ENCODE measurements at places on chromosomes 3 and 15. TPM values are rescaled to one million over a fixed set of nuclear protein-coding genes. Genes with fewer than 3 reads are reported as not detected.

DNA sequence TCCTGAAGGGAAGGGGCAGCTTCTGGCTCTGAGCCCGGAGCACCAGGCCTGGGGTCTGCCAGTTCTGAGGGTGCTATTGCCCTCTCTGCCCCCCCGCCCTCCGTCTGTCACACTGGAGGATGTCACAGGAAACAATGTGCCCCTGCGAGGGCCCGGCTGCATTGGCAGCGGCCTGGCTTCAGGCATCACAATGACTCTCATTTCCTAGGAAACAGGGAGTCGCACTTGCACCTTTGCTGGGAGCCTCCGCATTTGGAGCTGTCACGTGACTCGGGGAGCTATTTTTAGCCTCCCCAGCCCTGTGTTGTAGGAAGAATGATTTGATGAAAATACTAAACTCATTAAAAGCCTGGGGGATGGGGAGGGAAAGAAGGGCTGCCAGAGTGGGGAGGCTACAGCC is 518.9 kb downstream of the SHQ1 start:
- DNase-seq, result no peak

The COLQ gene
- 5.7 TPM for total RNA-seq

- no peak for DNase-seq
These were observed 349.8 kb upstream of the TPRG1 start for GRCh38 chr3:188822004-188822403.

The ADGRG7 gene
- total RNA-seq, result not detected

The RHOV gene
- total RNA-seq, result not detected

The ANKRD63 gene
- 0.27 TPM for total RNA-seq

The GOLGA6B gene
- total RNA-seq, result 0.49 TPM

GRCh38 chr3:133874761-133875438 is 20.8 kb downstream of the RAB6B start:
- DNase-seq, result no peak

DNA sequence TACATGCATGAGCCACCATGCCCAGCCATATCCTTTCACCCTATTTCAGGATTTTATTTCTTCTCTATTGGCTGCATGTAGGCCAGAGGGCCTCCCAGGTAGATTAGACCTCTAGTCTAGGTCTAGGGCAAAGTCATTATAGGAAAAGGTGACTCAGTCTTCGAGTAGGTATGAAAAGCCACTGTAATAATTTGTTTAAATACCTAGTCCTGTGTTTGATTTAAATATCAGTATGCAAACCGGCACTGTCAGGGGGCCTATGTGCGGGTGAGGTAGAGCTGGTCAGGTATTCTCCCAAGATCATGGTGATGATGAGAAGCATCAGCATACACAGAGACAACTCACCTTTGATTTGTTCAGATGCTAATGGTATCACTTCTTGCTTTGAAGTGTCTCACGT is 101.4 kb upstream of the UMPS start:
- DNase-seq, result no peak

The TMCO5A gene
- total RNA-seq, result not detected

The SHC4 gene
- total RNA-seq, result not detected

The SLC51A gene
- not detected for total RNA-seq

DNA sequence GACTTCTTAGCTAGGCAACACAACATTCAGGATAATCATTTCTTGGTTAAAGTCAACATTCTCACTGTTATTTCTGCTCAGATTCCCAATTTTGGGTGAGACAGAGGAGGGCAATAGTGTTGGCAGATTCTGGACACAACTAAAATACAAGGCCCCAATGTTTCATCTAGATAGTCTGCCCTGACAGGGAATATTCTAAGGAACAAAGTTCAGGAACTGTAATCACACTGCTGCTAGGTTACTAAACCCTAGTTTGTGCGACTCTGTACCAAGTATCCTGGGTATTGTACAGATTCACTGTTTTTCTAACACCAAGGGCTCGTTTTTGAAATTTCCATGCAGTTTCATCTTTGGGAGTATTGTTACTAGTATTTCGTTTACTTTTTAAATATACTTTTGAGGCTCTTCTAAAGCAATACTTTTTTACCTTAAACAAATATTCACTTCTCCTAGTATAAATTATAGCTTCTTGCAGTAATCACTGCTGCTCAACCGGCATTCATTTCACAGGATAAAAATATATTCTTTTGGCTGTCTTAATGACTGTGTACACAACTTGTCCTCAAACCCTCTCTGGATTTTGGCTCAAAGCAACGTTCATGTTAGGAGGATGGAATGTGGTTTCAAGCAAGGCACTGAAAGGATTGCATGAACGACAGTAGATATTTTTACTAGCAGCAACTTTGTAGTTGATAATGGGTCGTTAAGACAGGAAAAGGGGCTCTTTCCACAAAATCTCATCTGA is 167.4 kb downstream of the ADAMTS17 start:
- no peak for DNase-seq

GRCh38 chr15:69474291-69474690 is 21.7 kb downstream of the RPLP1 start:
- no peak for DNase-seq

- no peak for DNase-seq
These were observed 32.9 kb upstream of the CYP11A1 start for GRCh38 chr15:74400313-74400860.

DNA sequence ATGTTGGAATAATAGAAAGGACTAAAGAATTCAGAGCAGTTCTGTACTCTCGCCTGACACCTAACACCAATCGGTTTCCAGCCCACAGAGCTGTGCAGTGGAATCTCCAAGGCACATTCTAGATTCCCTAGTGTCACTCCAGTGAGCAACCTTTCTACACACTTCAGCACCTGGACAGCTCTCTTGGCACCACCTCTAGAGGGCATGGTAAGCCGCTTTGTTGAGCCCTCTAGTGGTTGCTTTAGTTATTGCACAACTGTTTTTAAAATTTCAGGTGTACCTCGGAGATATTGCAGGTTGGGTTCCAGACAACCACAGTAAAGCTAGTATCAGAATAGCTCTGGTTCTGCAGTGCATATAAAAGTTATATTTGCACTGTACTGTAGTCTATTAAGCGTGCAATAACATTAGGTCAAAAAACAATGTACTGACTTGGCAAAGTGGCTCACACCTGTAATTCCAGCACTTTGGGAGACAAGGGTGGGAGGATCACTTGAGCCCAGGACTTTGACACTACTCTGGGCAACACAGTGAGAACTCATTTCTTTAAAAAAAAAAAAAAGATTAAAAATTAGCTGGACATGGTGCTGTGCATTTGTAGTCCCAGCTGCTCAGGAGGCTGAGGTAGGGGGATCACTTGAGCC is 26.5 kb upstream of the ERC2 start:
- DNase-seq, result peak; percentile 66

DNA sequence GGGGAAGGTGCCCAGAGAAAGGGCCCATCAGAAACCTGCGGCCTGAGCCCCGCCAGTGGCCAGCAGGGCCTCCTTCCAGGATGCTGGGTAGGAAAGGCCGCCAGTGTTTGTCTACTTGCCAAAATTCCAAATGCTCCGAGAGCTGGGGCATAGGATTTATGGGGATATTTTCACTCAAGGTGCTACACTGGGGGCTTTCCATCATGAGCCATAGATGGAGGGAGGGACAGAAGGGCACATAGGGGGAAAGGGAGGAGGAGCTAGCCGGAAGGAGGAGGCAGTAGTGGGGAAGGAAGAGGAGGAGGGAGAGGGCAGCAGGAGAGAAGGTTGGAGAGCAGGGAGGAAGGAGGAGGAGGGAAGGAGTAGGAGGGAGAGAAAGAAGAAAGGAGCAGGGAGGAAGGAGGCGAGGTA is 494.7 kb upstream of the PROK2 start:
- no peak for DNase-seq

Measured in naive thymus-derived CD4-positive, alpha-beta T cell (primary cell).